SW 1271 (cell line): ENCODE measurements at places on chromosomes 2 and 18.

- no peak for DNase-seq
Measured at GRCh38 chr18:7164323-7165004, 46.9 kb upstream of the LAMA1 start.

- no peak for DNase-seq
Measured at GRCh38 chr2:69291004-69291650, 95.9 kb downstream of the GFPT1 start.

DNA sequence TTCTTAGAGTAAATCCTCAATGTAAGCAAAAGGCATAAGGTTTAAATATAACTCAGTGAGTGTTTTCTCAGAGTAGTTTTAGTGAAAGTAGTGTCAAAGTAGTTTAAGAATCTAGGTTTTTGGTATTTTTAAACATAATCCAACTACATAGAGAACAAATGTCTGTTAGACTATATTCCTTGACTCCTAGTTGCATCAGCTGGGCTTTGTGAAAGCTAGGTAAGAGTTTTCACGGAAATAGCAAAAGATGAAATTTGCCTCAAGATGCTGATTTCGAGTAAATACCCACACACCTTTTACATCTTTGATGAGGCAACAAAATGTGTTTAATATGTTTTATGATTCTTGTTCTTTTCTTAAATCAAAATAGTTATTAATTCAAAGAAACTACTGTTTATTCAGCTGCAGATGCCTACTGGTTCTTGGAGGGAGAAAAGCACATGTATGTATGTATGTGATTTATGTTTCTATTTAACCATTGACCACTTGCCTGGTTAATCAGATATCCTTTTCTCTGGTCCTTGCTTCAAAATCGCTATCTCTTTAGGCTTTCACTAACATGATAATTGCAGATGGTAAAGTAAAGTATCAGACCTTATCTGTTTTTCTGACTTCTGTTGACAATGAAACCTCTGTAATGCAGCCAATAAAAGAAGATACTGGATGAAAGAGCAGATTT is 117.4 kb upstream of the NOSTRIN start:
- no peak for DNase-seq

GRCh38 chr2:50309503-50309902 is 722.4 kb downstream of the NRXN1 start:
- no peak for DNase-seq

DNA sequence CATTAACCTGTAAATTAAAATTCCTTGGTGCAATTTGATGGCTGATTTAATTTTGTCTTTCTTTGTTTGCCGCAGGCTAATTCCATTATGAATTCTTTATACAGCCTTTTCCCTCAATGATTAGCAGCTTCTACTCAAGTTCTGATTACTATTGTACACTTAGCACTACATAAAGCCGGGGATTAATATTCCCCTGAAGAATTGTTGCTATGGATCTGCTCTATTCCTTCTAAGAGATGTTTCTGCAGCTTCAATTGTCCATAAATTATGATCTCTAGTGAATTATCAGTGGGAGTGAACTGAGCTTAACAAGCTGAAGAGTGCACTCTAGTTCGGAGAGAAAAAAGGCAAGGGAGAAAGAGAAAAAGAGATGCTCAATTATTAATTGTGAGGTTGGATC is 433.7 kb upstream of the SPRED2 start:
- DNase-seq, result no peak

DNA sequence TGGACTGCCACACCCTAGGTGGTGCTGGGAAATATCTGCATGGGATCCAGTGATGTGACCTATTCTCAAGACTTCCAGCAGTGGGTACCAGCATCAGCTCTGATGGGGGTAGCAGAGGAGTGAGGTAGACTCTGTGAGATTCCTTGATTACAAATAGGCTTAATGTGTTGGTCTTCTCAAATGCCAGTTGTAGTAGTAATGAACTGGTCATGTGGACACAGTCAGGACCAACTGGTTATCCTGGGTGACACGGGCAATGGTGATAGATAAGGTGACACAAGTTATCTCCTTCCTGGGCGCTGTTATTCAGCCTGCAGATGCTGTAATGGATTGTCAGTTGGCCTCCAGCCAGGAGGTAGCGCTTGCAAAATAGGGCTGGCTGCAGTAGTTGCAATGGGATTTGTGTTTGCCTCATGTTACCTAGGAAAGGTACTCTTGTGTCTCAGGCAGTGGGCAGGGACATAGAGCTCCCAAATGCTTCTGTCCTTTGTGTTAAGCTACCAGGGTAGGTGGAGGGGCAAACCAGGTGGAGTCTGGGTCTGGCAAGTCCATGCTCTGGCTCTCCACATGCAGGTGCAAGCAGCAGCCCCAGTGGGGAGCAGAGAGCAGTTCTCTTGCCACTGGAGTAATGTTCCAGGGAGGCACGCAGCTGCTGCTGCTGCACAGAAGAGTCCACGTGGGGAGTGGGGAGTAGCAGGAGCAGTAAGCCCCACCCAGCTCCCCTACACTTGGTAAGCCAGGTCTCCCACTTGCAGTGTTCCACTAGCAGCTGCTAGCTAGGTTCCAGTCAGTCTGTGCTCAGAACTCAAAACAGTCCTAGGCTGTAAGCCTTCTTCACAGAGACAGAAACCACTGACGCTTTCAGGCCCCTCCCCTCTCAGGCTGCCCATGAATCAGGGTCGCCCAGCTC is 505.4 kb upstream of the DDX18 start:
- no peak for DNase-seq

DNA sequence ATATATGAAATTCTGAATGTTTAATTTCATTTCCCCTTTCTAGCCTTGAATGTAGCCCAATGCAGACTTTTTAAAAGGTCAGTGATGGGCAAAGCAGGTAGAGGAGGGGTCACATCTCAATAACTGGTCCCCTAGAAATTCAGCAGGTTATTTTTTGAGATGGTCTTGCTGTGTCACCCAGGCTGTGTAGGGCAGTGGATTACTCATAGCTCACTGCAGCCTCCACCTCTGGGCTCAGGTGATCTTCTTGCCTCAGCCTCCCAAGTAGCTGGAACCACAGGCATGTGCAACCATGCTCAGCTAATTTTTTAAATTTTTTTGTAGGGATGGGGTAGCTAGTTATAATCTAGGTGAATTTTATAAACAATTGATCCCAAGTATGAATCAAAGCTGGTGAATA is 8.8 kb downstream of the IAH1 start:
- DNase-seq, result no peak

- DNase-seq, result no peak
Measured at GRCh38 chr2:239323447-239323846, 77.4 kb downstream of the HDAC4 start.

- no peak for DNase-seq
Measured at GRCh38 chr2:189818249-189819038, 34.2 kb downstream of the PMS1 start.

- DNase-seq, result no peak
Measured at GRCh38 chr2:161123531-161124030, 36.6 kb upstream of the TANK start.

DNA sequence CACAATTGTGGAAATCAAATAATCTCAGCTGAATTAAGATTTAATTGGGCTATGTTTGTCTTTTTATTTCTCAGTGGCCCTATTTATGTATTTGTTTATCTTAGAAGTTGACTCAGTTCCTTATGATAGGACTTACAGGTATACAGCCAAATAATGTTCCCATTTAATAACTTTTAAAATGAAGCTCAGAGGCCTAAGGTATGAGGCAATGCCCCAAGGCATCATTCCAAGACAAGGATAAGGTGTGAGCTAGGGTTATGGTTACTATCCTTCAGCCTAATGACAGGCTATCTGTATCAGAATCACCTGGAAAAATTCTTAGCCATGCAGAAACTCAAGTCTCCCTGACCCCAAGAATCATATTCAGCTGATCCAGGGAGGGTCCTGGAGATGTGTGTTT is 7.4 kb upstream of the NRBP1 start:
- no peak for DNase-seq

DNA sequence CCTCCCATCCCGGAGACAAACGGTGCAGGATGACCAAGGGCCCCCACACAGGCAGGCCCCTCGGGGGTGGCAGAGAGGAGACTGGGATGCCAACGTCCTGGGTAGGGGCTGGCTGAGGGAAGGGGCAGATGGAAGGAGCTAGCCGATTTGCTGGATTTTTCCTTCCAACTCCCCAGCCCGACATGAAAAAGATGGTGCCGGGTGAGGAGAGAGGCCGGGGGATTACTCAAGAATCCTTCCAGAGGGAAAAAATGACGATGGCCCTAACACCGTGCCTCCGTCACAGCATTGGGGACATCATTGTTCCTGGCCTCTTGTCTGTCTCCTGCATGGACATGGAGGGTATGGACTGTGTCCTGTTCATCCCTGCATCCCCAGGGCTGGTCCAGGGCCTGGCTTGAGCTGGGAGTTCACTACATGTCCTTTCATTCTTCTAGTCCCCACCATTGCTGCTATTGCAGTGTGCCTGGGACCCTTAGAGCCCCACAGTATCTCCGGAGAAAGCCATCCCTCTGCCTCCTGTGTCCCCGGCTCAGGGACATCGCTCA is 217.7 kb downstream of the TNS1 start:
- no peak for DNase-seq

DNA sequence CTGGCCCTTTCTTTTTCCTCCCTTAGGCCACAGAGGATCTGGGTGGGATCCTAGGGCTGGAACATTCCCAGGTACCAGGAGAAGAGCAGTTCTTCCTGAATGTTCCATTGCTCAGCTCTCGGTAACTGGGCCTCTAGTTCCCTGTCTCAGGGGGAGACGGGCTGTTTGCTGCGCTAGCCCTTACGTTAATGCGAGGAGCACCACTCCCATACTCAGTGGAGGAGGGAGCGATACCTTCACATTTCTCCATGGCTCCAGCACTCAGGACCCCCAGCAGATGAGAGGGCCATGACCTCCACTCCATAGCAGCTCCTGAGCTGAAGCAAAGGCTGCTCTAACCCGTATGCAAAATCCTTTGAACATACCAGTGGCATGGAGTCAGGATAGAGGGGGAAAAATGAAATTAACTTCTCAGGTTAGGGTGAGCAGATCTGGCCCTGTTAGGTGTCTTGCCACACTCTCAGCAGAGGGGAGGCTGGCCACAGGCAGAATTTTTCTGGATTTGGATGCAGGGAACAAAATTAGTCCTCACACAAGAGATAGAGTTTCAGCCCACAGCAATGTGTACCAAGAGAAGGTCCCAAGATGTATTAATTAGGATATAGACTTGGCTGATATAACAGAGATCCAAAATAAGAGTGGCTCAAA is 206.7 kb downstream of the ZFP36L2 start:
- no peak for DNase-seq

DNA sequence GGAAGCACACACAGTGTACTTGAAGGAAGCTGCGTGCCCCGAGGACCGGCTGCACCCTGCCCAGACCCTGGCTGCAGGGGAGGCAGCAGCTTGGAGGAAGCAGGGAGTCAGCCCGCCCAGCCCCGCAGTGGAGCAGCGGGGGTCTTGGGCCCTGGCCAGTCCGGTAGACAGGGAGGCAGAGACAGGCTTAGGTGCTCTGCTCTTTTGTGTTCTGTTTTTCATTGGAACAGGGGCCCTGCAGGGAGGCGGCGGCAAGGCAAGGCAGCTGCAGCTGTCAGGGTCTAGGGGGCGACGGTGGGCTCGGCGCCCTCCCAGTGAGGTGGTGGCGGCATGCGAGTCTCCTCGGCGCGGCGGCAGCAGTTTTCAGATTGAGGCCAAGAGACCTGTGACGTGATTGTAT is 53.3 kb upstream of the TFCP2L1 start:
- DNase-seq, result no peak

DNA sequence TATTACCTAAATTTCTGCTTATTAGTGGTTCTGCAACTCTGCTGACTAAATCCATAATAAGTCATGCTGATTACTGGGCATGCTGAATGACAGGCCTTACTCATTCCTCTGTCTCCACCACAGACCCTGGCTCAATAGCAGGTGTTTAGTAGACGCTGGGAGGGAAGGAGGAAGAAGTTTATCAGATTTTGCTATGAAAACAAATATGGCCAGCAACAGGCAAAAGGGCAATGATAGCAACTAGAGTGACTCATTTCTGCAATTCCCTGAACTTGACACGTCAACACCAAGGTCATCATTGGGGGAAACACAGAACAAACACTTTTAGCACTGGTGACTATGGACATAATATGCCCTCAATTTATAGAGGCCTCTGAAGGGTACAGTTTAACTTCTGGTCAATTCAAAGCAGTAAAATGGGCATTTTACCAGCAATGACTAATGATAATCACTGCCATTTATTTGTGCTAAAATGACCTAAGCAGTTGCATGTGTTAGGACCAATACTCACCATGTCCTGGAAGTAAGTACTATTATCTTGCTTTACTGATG is 35.2 kb downstream of the TMEM163 start:
- DNase-seq, result no peak

DNA sequence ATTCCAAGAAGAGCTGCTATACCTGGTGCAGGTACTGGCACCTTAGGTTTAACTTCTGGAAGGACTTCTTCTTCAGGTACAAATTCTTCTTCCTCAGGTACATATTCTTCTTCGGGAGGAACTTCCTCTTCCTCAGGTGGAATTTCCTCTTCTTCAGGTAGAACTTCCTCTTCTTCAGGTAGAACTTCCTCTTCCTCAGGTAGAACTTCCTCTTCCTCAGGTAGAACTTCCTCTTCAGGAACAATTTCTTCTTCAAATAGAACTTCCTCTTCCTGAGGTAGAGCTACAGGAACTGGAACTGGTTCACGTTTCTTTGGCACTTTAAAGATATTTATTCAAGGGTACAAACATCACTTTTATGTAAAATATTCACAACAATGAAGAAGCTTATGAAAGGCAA is 129.6 kb downstream of the TTN start:
- no peak for DNase-seq

- no peak for DNase-seq
Measured at GRCh38 chr18:48938827-48939204, 11.9 kb downstream of the SMAD7 start.

GRCh38 chr2:198973181-198973580 is 484.6 kb downstream of the SATB2 start:
- no peak for DNase-seq

DNA sequence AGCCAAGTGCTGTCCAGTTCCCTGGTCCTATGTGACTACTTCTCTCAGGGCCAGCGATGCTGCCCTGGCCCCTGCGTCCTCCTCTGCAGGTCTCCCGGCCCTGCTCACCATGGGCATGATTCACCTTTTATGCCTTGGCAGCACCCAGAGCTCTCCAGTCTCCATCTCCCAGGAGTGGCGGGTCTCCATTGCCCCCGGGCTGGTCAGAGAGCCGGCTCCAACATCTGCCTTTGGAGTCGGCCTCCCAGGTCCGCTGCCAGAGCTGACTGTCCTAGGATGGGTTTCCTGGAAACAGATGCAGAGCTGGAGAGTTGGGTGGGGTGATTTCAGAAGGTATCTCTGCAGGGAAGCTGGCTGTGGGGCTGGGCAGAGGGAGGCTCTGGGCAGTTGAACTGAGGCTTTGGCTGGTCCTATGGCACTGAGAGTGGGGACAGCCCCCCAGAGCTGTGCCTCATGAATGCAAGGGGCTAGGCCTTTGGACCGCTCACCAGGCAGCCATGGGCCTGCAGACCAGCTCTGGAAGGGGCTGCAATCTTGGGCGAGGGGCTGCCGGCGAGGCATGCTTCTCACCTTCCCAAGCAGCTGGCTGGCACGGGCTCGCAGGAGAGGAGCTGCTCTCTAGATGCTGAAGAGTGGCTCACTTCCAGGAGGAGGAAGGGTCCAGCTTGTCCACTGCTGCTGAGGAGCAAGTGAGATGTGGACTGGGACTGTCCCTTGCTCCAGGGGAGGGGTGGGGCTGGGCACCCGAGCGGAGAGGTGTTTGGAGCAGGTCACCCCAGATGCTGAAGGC is 59.8 kb upstream of the HS6ST1 start:
- no peak for DNase-seq
